ENCODE measurements at places on chromosomes 4 and X.

DNA sequence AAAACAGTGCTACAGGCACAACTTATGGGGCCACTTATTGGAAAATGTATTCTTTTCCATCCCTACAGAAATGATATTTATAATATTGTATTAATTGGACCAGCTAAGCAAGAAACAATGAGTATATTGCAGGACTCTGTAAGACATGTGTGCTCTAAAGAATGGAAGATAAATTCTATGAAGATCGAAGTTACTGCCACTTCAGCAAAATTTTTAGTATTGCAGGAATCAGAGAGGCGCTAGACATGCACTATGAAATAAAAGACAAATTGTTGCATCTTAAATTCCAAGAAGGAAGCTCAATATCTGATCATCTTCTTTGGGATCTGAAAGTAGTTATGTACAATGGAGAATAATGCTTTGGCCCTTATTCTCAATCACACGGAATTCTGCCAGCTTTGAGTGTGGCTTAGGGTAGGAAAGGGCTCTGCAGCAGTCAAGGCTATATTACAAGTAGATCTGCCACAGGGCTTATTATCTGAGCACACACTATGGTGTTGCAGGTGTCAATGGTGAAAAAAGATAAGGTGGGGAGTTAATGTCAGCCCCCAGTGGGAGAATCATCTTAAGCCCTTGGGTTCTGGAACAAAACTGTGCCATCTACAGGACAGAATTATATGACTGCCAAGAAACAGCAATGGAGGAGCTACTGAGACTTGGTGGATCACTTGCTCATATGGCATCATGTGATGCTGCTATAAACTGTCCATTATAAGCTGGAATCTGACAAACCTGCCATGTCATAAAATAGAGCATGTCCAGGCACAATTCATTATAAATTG lies 334.0 kb upstream of the NDST3 start:
- no peak for DNase-seq

DNA sequence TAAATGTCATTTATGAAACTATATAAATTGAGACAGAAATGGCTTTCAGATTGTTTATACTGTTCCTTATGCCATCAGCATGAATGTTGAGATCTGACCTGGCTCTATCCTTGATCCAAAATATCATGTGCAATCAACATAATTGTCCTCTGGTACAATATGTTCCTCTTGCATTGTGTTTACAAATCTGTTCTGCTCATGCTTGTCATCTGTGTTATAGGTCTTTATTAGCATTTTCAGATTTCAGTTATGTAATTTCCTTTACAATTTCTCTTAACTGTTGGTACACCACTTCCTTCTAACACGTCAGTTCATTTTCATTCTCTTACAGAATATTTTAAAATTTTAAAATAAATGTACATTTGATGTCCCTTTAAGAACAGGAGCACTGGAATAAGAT lies 1.6 kb downstream of the HPGD start:
- no peak for DNase-seq

GRCh38 chrX:39481621-39482020 lies 616.1 kb downstream of the BCOR start:
- no peak for DNase-seq

DNA sequence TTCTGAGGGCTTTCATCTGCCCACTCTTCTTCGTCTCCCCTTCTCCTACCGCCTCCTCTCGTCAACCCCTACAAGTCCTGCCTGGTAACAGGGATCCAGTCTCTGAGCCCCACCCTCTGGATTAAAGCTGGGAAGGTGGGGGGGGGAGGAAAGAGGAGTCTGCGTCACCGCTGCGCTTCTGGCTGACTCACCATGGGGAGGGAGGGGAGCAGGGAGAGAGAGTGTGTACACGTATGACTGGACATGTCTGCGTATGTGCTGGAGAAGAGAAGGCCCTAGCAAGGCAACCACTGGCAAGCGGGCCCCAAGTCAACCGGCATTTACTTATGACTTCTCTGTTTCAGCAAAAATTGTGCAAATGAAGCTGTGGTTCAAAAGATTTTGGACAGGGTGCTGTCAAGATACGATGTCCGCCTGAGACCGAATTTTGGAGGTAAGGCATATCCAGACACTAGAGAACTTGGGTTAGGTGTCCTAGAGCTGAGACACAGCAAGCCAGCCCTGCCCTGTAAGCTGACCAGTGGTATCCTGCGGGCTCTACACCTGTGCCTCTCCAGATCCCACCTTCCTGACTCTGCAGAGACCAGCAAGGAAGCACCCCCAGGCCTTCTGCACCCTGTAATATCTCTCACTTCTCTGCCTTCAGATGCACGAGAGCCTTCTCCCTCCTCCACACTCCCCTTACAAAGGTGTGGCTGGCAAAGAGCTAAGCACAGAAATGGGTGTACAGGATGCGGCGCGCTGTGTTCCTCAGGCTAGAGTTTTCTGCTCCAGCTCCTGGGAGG lies 2.5 kb downstream of the GABRQ start:
- DNase-seq: no peak

DNA sequence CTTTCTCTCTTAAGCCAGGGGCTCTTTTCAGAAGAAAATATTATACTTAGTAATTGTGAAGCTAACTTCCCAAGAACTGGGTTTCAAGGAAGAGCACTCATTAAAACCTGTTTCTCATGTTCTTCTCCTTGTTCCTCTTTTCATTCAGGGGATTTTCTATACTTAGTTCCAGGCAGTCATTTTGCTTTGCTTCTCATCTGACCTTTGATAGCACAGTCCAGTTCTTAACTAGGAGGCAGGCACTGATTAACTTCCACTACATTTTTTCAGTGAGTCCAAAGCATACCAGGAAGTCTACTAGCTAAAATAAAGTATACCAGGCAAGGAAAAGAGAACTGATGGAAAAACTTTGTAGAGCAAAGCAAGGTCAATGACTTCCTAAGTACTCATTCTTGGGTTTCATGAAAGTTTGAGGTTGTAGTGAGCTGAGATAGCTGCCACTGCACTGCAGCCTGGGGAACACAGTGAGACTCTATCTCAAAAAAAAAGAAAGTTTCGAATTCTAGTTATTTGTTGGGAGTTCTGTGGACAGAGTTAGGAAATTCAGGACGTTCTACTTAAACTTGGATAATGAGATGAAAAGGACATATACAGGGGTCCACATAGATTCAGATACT lies 190.1 kb upstream of the HS3ST1 start:
- DNase-seq: no peak

GRCh38 chr4:72094059-72094797 lies 62.4 kb downstream of the NPFFR2 start:
- DNase-seq: no peak

- no peak for DNase-seq
Measured at GRCh38 chrX:9515973-9516538, 51.2 kb downstream of the TBL1X start.

DNA sequence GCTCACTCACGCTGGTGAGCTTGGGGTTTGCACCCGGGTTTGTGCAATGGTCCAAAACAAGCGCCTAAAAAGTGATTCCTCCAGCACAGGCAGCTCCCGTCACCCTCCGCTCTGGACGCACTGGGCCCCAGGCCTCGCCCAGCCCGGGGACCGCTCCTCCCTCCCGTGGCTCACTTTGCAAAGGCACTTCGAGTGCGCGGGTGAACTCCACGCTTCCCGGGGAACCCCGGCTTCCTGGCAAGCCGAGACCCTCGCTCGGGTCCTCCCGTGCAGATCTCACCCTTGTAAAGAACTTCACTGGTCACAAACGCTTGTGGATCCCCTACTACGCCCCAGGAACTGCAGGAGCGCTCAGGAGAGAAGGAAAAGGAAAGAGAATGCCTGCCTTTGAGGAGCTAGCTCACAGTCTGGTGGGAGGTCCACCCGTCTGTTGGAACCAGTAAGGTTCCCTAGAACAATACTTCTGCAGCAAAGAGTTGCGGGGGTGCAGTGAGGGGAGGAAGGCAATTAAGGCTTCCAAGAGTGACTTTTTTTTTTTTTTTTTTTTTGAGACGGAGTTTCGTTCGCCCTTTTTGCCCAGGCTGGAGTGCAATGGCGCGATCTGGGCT lies at the start of gene CTPS2:
Gene CTPS2, minus strand, starts transcription at position 122 of the 608 bp plus-strand sequence. CDS start 9,767 bp downstream, outside the sequence.
- no peak for DNase-seq

- no peak for DNase-seq
Measured at GRCh38 chrX:68908071-68908470, 79.2 kb downstream of the EFNB1 start.

Measured in epithelial cell of prostate (primary cell).